ENCODE measurements at places on chromosomes 5 and 9.

GRCh38 chr5:165028356-165028755, 1522.9 kb downstream of the MAT2B start:
- no peak for DNase-seq

DNA sequence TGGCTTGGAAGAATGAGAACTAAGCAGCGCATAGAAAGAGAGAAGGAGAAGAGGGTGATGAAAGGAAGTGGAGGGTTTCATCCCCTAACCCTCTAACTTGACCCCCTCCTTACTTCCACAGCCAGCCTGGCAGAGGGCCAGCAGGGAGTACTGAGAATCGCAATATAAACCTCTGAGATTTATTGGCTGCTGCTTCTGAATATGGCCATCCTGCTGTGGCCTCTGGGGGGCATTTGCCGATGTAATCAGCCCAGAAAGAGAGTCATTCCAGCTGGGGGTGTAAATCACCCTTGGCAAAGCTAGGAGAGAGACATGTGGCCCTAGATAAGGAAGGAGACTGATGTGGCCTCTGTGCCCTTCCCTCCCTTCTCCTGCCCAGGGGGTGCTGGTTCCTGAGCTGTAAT, 960 bp upstream of the GFRA3 start:
- no peak for DNase-seq

- no peak for DNase-seq
Observed at GRCh38 chr5:151964471-151964870, 39.8 kb upstream of the GLRA1 start.

- DNase-seq = no peak
Observed at GRCh38 chr9:761793-762560, 79.5 kb upstream of the DMRT1 start.

- no peak for DNase-seq
Observed at GRCh38 chr5:113118765-113119164, 142.2 kb downstream of the DCP2 start.

DNA sequence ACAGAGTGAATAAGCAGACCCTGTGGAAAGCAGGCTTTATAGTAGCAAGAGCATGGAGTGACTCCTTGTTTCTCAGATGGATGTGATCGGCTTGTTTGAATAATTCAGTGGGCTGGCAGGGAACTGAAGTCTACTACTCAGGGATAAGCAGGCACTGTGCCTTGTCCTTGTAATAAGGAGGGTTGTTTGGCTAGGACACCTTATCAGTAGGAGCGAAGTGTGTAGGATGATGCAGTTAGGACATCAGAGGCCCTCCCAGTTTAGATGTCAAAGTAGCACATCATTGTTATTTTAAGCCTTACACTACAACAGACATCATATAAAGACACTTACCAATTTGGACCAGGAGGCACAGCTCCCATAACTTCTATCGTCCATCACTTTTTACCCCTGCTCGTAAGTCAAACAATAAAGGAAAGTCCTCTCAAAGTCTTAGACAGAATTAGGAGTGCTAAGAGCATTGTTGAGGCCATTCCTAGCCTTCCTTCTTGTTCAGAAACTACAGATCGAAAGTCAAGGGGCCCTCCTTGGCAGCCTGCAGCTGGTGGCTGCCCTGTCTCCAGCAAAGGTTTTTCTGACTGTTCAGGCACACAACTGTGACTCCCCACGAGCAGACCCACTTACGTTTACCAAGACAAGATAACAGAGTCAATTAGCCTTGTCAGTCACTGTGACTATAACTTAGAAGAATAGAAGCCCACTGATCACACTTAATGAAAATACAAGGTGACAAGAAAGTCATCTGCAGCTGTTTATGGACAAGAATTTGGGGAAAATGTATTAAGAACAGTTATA, 218.6 kb downstream of the SNX18 start:
- no peak for DNase-seq

- DNase-seq = no peak
Observed at GRCh38 chr9:135093111-135093510, 5.6 kb downstream of the OLFM1 start.

DNA sequence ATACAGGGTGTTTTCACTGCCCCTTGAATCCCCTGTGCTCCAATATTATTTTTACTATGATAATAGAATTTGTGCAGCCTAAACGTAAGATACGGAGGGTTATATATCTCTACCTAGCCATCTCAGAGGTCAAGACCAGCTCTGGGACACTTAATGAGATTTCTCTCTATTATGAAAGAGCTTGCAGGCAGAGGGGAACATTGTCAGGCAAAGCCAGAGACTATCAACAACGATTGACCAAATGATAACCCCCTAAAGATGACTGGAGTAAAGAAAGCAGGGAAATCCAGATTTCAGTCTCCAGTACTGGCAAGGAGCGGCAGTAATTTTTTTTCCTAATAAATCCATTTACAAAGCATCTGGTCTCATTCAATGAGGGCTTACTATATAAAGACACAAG, 59.8 kb upstream of the LPAR1 start:
- no peak for DNase-seq

DNA sequence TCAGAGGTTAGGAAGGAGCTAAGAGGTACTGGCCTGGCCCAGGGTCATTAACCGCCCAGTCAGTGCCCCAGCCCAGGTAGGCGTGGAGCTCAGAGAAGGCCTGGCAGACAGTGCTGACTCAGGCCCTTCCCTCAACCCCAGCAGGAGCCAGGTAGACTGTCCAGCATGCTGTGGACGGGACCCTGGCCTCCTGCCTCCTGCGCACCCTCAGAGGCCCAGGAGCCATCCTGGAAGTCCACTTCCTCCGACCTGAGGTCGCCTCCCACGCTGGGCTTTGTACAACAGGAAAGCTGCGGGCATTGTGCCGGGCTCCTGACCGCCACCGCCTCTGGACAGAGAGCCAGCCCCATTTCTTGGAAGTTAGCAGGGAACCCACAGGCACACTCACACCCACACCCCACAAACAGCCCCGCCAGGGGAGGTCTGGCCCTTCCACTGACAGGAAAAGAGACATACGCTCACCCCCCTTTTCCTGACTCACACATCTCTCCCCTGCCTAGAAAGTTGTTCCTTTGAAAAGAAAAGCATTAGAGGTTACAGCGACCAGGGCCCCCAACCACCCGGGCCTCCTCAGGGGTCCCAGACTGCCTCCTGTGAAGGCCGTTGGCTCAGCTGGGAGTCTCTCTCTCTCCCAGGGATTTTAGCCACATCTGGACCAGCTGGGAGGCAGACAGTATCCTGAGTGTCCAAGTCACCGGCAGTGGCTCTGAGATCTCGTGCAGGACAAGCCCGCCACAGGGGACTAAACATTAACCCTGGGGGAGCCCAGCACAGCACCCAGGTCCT, 7.7 kb downstream of the RALGDS start:
- DNase-seq = no peak

DNA sequence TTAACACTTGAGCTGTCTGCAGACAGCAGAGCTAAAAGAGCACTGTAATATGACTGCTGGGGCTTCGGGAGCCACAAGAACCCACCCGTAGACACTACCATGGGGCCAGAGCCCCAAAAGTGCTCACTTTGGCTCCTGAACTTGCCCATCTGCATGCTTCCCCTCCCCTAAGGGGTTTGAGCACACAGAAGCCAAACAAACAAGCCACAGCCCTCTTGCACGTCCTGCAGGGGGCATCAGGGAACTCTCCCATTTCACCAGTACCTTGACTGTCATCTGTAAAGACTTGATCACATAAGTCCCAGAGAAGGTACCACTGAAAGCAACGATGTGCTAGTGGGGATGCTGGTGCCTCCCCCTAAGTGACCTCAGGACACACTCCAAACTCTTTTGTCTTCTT, 681.8 kb downstream of the SEMA5A start:
- no peak for DNase-seq

DNA sequence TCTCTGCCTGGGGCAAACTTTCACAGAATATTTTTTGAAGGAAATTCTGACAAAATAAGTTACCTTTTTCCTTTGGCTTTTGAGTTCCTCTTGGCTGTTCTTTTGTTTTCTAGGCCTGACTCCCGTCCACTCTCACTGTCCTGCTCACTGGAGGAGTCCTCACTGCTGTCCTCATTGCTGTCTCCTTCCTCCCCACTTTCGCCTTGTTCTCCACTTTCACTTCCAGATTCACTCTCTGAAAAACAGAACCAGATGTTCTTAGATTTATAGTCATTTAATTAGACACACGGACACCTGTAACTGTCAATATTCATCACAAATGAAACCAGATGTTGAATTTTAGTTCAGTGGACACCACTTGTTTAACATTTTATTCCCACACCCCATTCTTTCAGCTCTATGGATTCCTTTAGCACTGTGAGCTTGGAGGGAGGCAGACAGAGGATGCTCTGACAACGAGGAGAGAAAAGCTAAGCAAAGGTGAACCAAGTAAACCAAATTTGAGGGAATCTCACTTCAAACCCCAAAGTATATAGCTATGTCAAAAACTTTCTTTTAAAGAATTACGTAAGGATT, 180.7 kb downstream of the AP3B1 start:
- no peak for DNase-seq

DNA sequence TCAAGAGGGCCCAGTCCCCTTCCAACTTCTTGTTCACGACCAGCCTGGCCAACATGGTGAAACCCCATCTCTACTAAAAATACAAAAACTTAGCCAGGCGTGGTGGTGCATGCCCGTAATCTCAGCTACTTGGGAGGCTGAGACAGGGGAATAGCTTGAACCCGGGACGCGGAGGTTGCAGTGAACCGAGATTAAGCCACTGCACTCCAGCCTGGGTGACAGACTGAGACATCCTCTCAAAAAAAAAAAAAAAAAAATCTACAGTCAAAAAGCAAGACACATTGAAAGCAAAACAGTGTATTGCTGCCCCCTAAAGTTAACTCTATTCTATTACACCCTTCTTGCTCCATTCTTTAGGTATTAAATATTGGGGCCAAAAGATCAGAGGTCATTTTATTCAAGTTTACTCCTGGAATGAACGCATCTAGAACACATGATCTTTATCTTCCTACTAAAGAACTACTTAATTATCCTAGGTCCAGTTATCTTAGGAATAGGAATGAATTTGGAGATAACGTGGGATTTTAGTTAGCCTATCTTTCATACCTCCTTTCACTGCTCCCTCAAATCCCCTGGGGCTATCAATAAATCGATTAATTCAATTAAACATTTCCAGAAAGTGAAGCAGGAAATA, 2.4 kb downstream of the ATG12 start:
- DNase-seq = peak; percentile 63

- DNase-seq = no peak
Observed at GRCh38 chr9:108257382-108257781, 598.4 kb downstream of the ACTL7B start.

GRCh38 chr5:980001-980588, 28.5 kb upstream of the NKD2 start:
- DNase-seq = peak; percentile 18

DNA sequence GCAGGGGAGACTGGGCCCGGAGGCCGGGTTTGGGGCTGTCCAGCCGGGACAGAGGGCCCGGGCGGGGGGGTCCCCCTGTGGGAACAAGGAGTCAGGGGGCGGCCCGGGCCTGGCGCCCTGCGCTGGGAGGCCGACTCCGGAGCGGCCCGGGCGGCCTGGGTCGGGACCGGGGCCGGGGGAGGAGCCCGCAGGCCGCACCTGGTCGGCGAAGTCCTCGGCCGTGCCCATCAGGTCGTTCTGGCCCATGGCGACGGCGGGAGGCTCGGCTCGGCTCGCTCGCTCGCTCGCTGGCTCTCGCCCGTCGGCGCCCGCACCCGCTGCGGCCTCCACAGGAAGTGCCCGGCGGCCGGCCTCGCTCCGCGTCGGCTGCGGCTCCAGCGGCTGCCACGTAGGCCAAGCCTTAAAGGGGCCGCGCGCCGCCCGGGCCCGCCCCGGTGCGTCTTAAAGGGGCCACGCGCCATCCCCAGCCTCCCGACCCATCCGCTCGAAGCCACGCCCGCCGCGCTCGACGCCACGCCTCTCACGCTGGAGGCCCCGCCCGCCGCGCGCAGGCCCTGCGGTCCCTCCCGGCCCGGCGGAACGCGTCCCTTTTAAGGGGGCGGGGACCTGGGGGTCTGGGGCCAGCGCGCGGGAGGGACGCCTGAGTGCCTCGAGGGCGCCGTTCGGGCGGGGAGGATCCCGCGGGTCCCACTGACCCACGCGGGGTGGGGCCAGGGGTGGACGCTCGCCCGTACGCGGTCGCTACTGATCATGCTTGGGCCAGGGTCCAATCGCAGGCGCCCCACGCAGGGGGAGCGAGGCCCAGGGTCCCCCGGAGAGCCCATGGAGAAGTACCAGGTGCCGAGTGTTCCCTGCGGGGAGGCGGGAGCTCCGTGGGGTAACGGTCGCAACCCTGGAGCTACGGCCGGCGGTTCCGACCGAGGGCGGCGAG, at the start of the genes STKLD1 and SURF4:
TSS of gene STKLD1 (plus strand) at position 643 of the 931 bp plus-strand sequence. CDS start at position 751, 108 bp downstream.
TSS of gene SURF4 (minus strand) at position 337 of the 931 bp plus-strand sequence. CDS start at position 246, 91 bp downstream.
- peak; percentile 96 for DNase-seq

DNA sequence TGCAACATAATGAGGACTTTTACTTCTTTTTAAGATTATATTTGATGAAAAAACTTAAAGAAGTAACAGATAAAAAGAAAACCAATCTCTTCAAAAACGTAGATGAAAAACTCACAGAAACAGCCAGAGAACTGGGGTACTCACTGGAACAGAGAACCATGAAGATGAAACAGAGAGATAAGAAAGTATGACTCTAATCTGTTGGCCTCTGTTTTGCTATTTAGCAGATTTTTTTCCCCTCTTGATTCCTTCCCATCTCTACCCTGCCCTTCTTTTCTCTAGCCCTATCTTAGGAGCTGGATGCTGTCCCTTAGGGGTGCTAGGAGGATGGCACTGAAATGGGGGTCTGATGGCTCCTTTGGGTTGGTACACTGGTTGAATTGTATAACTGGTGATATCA, 97.5 kb upstream of the FREM1 start:
- no peak for DNase-seq

DNA sequence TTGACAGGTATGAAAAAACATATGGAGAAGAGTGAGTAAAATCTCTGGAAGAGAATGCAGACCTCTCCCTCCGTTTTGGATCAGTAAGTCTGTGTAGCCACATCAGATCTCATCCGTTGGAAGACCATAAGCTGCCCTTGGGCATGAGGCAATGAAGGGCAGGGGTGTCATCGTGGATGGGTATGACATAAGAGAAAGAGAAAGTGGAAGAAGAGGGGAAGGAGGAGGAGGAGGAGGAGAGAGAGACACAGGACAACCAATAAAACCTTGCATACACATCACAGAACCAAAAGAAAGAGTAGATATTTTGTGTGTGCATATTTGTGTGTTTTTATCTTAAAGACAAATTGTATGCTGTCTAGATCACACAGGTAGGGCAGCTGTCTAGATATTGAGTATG, 50.7 kb downstream of the PRRC1 start:
- DNase-seq = no peak

- DNase-seq = no peak
Observed at GRCh38 chr5:75078027-75078426, 25.7 kb upstream of the GCNT4 start.

GRCh38 chr5:107968998-107969397, 298.3 kb upstream of the EFNA5 start:
- peak; percentile 94 for DNase-seq

GRCh38 chr9:114496011-114496410, 9.3 kb downstream of the WHRN start:
- no peak for DNase-seq

DNA sequence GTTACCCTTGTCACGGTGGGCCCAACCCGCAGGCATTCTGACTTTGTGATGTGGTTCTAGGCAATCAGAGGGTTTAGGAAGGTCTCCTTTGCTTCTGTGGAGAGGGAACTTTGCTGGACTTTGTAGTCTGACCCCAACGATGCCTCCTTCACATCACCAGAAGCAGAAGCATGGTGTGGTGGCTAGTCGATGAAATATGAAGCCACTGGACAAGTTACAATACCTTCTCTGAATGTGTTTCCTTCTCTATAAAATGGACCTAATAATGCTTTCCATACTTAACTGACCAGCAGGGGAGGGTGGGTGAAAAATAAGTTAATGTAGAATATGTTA, 607 bp downstream of the SPEF2 start:
- DNase-seq = no peak

All from fibroblast of skin of back (primary cell).